ENCODE measurements at places on chromosomes 2 and 18. TPM values are rescaled to one million over a fixed set of nuclear protein-coding genes. Genes with fewer than 3 reads are reported as not detected.

Gene LCT
- total RNA-seq: not detected

Gene PCARE
- total RNA-seq: not detected

Gene ALLC
- not detected for total RNA-seq

Gene HRH4
- total RNA-seq: 0.29 TPM

Gene INHBB
- 42.3 TPM for total RNA-seq

Gene CASP10
- 13.1 TPM for total RNA-seq

Gene IHH
- not detected for total RNA-seq

Gene RABL2A
- 10.1 TPM for total RNA-seq

Gene ARMC9
- total RNA-seq: 20.8 TPM

Gene PDE1A
- 5.6 TPM for total RNA-seq

Gene ACP1
- total RNA-seq: 109 TPM

Gene CACNB4
- total RNA-seq: 17.7 TPM

Gene FSHR
- total RNA-seq: not detected

Gene ABCG5
- not detected for total RNA-seq

Gene DOK6
- 1.0 TPM for total RNA-seq

Gene TLX2
- not detected for total RNA-seq

Gene RAMP1
- not detected for total RNA-seq

Gene FNDC4
- 57.7 TPM for total RNA-seq

Gene PFN4
- total RNA-seq: 0.44 TPM

Gene MBD1
- 51.2 TPM for total RNA-seq

Gene AQP4
- 0.33 TPM for total RNA-seq

Gene AQP12B
- total RNA-seq: not detected

Gene TMEM198
- total RNA-seq: 1.9 TPM

Gene TEX261
- 48.8 TPM for total RNA-seq

Gene NT5DC4
- not detected for total RNA-seq

Gene ASPRV1
- total RNA-seq: 4.5 TPM

Gene SLC8A1
- total RNA-seq: 12.2 TPM

Gene GPR39
- 0.16 TPM for total RNA-seq

Gene GMCL1
- 18.4 TPM for total RNA-seq

Gene DUSP2
- total RNA-seq: 57.5 TPM

Gene EFEMP1
- total RNA-seq: 445 TPM

Gene TMEM163
- total RNA-seq: 0.32 TPM

Gene TRIM54
- total RNA-seq: 0.15 TPM

Gene GALNT5
- total RNA-seq: 0.16 TPM

Gene CSRNP3
- 1.4 TPM for total RNA-seq

Gene CRYBA2
- not detected for total RNA-seq

Gene ZNF516
- total RNA-seq: 12.0 TPM

Gene SIX2
- total RNA-seq: 0.98 TPM

Gene KCNG2
- 0.66 TPM for total RNA-seq

Gene CCDC74B
- total RNA-seq: 16.1 TPM

Gene BMP10
- total RNA-seq: not detected

Gene POTEJ
- not detected for total RNA-seq

Gene TP53I3
- total RNA-seq: 19.6 TPM

Gene DNAJC10
- total RNA-seq: 53.7 TPM

All from breast epithelium (tissue), 4 donors.